ENCODE measurements at places on chromosomes 7 and 10. TPM values are rescaled to one million over a fixed set of nuclear protein-coding genes. Genes with fewer than 3 reads are reported as not detected.

Gene METTL27
- 1.4 TPM for total RNA-seq

Gene FEZF1
- not detected for total RNA-seq

GRCh38 chr10:3978761-3979160 lies 193.8 kb upstream of the KLF6 start:
- peak; percentile 18 for DNase-seq

Gene NYAP1
- not detected for total RNA-seq

- DNase-seq = no peak
Observed at GRCh38 chr7:25694699-25695098, 457.3 kb upstream of the NFE2L3 start.

Gene ZNF736
- 33.0 TPM for total RNA-seq

GRCh38 chr7:153022475-153023193 lies 263.1 kb downstream of the ACTR3B start:
- DNase-seq = no peak

DNA sequence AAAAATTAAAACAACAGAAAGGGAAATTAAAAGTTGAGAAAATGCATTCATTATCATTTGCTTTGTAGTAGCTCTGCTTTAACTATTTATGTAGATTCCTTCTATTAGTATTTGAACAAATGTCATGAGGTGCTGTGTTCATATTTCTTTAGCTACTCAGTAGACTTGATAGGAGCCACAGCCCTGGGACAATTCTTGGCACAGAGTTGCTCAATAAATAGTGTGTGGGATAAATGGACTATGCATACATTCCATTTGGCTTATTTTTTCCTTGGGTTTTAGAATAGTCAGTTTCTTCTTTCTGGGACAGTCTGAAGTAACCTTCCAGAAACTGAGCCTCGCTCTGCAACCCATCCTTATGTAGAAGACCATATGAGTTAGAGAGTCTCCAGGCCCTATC lies 13.4 kb downstream of the RPP30 start:
- no peak for DNase-seq

- DNase-seq = no peak
Observed at GRCh38 chr10:12769323-12770044, 232.0 kb downstream of the CCDC3 start.

Gene STAG3
- not detected for total RNA-seq

GRCh38 chr10:77944519-77944918 lies 18.0 kb upstream of the DLG5 start:
- peak; percentile 91 for DNase-seq

Gene TMEM213
- not detected for total RNA-seq

DNA sequence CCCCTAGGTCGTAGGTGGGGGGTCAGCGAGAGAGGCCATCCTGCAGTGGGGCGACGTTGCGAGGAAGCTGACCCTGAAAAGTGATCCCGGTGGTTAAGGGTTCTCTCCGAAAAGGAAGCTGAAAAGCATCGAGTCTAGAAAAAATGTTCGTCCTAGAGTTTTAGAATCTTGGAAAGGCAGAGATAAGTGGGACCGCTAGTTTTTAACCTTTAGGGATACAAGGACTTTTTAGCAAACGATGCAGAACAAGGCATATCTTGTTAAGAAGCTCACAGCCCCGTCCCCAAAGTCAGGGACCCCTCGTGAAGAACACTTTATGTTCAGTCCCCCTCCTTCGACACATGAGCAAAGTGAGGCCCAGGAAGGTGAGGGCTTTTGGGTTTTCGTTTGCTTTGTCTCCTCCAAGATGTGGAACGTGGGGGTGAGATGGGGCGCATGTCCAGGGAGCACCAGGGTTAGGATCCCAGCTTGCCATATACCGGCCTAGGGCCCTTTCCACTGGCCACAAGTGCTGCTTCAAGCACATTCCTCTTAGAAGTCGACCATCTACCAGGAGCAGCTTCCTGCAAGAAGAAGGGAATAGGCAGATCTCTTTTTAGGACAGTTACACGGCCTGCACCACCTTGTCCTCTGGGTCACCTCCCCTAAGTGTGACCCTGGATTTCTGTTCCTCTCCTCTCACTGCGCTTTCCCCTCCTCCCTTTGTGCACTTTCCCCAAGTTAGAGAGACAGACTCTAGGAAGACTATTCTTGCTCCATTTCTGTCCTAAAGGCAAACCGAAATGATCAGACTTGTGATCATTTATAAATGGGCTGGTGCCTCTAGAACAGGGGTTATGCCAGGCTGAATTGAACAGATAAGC lies 969 bp downstream of the SLC35G1 start:
- DNase-seq = no peak

GRCh38 chr10:119546009-119546408 lies 3.5 kb upstream of the RGS10 start:
- DNase-seq = peak; percentile 36

DNA sequence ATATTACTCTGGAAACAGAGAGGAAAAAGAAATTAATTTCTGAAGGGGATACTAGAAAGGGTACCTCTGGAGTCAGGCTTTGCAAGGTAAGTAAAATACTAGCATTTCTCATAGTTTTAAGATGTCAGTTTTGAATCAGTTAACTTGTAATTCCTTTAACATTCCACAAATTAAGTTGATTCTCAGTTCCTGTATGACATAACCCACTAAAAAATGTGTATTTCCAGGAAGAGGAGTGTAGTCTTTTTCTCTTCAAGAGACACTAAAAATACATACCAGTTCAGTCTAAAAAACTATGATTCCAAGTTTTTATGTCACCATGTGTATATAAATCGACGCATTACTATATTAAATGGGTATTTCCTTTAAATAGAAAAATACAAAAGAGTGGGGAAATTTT lies 113.2 kb downstream of the CDK6 start:
- DNase-seq = peak; percentile 40

Gene GPC2
- total RNA-seq = 1.6 TPM

Gene CLDN12
- total RNA-seq = 62.1 TPM

- no peak for DNase-seq
Observed at GRCh38 chr7:133542209-133542780, 289.4 kb downstream of the EXOC4 start.

- DNase-seq = no peak
Observed at GRCh38 chr7:41979834-41980307, 257.1 kb downstream of the GLI3 start.

DNA sequence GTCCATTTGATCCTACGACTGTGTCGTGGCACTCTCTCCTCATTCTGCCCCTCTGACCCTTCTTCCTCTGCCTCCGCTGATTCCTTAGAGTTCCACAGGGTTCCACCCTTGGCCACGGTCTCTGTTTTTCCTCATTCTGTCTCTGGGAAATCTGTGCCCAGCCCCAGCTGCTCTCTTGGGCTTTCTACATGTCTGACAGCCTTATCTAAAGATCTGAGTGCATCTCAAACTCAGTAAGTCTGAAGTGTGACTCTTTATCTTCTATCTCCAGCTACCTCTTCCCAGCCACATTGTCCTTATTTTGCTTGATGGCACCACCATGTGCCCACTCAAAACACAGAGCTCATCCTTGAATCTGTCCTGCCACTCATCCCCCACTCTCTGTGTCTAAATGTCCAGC lies 62.1 kb upstream of the AQP1 start:
- DNase-seq = no peak

DNA sequence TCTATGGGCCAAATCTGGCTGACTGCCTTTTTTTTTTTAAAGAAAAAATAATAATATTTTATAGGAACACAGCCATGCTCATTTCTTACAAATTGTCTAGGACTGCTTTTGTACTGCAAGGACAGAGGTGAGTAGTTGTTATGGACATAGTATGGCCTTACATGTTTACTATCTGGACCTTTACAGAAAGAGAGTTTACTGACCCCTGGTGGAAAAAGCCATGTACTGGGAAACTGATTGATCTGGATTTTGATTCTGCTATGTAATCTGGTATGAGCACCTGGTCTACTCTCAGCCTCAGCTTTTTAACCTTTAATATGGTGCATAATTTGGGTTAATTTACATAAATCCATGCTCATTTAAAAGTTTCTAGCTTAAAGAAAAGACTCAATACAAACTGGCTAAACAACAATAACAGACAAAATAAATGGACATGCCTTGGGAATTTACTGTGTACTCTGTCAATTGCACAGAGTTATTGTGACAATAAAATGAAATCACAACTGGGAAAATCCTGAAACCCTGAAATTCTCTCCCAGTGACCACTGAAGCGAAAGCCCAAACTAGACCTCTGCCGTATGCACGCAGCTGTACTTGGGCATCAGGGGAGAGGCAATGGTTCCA lies 260.7 kb downstream of the BMPER start:
- peak; percentile 13 for DNase-seq

Gene PON1
- total RNA-seq = not detected

Gene SEC31B
- total RNA-seq = 3.5 TPM

- DNase-seq = no peak
Observed at GRCh38 chr7:71267734-71268469, 136.0 kb downstream of the GALNT17 start.

Gene HEPACAM2
- total RNA-seq = 0.10 TPM

Gene SPDYE1
- total RNA-seq = not detected

DNA sequence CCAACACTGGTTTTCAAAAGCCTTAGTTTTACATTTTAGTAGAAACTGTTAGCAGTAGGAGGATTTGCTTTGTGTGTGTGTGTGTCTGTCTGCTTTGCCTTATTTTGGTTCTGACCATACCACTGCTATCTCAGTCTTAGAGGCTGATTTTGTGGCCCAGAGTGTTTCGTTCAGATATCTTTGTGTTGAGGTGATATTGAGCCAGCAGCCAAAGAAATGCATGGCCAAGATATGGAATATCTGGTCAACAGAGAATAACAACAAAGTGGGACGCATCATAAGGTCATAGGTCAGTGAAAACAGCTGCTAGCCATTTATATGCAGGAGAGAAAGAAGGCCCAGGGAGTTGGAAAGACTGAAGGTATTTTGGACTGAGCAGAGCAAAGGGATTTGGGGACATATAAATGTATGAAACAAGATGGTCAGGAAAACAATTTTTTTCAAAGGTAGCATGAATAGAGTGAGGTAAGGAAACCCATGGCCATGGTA lies 47.7 kb downstream of the KIAA1217 start:
- DNase-seq = no peak

DNA sequence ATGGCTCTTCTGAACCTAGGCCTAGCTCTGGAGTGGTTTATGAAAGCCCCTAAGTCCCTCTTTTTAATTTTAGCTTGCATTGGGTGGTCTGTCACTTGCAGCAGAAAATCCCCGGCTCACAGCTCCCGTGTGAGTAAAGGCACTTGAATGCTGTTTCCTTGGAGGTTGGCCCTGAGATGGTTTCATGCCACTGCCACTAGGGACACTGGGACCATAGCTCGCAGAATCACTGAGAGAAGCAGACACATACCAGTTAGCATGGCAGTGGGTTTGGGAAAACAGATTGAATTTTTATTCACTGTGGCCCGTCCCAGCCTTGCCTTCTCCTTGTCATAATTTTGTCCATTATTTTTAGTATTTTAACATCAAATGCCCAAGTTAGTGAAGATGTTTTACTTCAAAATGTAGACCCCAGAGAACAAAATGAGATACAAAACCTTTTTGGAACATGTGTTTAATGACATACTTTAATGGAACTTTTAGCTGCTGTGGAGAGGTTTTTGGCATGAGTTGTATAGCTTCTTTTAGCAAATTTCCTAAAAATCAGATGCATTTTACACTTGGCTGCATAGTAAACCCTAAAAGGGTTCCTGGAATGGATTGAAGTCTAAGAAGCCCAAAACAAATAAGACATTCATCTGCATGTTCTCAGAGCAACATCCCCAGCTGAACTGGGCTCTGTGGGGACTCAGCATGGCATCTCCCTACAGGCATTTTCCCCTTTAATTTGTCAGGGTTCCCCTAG lies 259.7 kb upstream of the PITRM1 start:
- no peak for DNase-seq

Gene VWA2
- 3.5 TPM for total RNA-seq

Gene RBP3
- not detected for total RNA-seq

- DNase-seq = peak; percentile 69
Observed at GRCh38 chr10:119025336-119025735, 4.2 kb upstream of the NANOS1 start.

DNA sequence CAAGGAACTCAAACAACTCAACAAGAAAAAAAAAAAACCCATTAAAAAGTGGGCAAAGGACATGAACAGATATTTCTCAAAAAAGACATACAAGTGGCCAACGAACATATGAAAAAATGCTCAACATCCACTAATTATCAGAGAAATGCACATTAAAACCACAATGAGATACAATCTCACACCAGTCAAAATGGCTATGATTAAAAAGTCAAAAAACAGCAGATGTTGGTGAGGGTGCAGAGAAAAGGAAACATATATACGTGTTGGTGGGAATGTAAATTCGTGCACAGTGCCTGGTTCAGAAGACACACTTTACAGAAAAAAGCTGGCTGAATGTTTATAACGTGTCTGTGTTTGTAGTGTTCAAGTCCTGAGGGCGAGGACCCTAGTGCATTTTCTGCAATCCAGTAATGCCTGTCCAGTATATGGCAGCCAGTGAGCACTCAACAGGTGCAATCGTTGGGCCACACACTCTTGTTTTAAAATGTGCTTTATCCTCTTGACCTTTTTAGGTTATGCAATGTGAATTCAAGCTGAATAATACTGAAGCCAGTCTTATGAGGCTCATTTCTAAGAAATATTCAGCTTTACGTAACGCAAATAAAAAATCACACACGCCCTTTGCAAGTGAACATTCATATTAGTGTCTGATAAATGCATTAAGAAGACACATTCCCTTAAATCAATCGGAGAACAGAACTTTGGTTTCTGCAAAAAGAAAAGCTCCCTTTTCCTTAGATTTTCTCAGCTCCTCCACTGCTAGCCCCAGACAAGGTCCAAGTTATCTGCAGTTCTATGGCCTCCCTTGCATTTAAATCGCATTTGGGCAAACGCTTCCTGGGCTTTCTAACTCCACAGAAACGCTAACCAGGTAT lies 813 bp upstream of the MTURN start:
- no peak for DNase-seq

- no peak for DNase-seq
Observed at GRCh38 chr10:3735175-3735574, 49.8 kb downstream of the KLF6 start.

GRCh38 chr7:23712368-23713284 lies 2.6 kb downstream of the STK31 start:
- peak; percentile 74 for DNase-seq

Gene ELMO1
- total RNA-seq = 0.69 TPM

DNA sequence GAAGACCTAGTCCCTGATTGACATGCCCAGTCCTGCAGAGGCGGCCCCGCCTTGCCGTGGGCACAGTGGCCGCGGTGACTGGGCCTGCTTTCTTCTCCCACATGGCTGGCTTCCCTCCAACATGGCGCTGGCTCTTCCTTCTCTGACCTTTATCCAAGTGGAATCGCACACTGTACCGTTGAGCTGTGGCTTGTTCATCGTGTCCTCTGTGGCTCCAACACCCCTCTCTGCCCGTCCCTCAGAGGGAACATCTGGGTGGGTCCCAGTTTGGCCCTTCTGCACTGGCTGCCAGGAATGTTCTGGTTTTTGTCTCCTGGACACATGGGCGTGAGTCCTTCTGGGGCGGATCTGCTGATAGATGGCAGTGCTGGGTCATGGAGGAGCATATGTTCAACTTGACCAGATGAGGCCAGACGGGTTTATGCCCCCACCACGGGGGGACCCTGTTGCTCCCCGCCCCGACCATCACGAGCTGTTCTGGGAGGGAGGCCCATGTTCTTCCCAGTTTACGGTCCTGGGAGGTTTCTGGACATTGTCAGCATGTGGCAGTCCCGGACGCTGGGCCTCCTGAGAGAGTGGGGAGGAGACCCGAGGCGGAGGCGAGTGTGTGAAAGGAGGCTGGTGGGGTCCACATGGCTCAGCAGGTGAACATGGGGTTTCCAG lies 63.5 kb downstream of the LHPP start:
- no peak for DNase-seq

All from renal cortical epithelial cell (primary cell).